Kidney tubule cell (primary cell): ENCODE measurements at places on chromosomes 7 and 10.
A peak's percentile ranks its signal among the peaks of the same experiment; 100 is the strongest.

- DNase-seq, result no peak
These were observed 66.3 kb downstream of the CYTH3 start for GRCh38 chr7:6205971-6206660.

DNA sequence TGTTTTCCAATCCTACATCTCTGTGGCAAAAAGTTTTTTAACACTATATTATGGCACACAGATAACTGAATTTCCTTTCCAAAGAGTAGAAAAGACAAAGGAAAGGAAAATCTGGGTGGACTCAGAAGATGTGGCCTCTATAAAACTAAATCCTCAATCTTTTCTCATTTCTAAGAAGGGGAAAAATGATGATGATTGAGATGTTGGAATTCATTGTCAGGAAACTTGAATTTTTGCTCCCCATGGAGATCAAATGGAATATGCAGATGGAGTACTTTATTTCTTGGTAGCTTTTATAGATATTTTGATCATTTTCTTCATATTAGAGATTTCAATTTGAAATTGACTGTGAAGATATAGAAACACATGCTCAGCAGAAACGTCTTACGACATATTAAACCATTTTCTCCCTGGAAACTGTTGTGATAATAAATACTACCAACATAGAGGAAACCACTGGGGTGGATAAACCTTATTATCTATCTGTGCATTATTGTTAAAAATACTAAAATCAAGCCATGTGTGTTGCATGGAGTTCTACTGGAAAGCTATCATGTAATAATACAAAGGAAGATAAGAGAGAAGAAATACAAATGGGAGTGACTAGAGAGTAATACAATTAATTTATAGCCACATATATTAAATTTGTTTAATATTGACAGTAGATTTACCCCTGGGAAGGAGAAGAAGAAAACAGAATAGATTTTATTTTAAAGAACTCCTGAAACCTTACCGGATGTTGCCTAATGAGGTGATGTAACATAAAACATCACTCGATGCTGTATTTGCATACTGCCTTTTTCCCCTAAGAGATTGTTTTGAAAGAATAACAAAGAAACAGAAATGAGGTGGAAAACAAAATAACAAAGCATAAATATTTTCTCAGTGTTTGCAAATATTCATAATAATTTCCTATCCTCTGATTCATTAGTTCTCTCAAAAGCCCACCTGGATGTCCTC is 931.2 kb upstream of the C7orf33 start:
- DNase-seq, result no peak

DNA sequence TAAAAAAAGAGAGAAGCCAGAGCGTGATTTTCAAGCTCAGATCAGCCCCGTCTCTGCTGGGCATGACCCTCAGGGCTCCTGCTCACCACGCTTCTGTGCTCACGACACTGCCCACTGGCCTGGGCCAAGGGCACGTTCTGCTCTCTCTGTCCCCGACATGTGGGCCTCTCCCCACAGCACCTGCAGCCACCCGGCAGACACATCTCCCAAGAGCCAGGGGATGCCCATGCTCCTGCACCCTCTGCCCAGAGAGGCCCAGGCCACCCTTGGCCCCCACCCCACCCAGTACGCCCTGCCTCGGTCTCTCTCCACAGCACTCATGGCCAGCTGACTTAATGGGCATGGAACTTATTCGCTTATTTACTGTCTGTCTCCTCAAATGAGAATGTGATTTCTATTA is 175.4 kb upstream of the RNF32 start:
- no peak for DNase-seq

GRCh38 chr10:17918187-17918903 is 33.4 kb upstream of the SLC39A12 start:
- no peak for DNase-seq

- DNase-seq, result no peak
These were observed 34.2 kb downstream of the ACTA2 start for GRCh38 chr10:88918191-88918905.

GRCh38 chr7:84746353-84746752 is 440.5 kb downstream of the SEMA3D start:
- DNase-seq, result no peak

DNA sequence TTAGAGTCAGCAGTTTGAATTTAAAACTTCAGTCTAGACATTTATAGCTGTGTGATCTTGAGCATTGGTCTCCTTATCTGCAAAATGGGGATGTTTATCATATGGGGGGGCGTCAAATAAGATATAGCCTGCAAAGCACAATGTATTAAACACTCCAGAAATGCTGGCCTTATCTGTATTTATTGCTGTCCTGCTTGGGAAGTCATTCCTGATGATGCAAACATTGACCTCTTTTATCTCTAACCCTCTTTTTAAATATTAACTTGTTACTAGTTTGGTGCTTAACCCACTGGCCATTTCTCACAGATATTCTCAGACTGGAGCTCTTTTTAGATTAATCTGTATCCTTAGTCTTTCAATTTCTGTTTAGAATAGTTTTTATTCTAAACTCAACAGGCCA is 13.2 kb downstream of the MRPS33 start:
- peak; percentile 21 for DNase-seq

- peak; percentile 79 for DNase-seq
These were observed 45.5 kb upstream of the TARP start for GRCh38 chr7:38318803-38319416.

DNA sequence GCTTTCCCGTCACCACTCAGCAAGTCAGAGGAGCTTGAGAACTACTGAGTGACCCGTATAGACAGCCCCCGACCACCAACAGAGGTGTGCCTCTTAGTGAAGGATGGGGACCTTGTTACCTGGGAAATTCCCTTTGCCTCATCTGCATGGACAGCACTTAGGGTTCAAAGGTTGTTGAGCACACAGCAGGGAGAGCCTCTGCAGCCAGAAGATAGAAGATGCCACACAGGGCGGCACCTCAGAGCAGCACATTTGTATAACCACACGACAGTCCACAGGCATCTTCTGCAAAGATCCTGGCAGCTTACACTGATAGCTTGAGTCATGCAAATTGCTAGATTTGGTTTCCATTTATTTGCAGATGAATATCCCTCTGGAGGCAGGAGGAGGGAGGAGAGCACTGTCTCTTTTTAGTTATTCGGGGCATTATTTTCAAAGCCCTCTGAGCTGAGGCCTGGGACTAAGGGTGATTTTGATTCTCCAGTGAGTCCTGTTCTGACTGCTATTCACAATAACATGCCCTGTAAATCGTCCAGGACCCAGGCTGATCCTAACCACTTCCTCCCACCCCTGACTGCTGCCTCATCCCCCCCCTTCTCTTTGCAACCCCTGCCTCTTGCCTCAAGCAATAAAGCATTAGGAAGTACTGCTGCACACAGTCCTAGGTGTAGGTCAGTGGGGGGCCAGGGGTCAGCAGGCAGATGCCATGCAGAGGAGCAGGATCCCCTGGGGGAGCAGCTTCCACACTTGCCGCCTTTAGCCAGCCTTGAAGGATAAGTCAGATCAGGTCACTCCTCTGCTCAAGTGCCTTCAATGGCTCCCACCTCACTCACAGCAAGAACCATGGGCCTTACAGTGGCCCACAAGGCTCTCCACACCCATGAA is 24.6 kb upstream of the INMT start:
- DNase-seq, result no peak

DNA sequence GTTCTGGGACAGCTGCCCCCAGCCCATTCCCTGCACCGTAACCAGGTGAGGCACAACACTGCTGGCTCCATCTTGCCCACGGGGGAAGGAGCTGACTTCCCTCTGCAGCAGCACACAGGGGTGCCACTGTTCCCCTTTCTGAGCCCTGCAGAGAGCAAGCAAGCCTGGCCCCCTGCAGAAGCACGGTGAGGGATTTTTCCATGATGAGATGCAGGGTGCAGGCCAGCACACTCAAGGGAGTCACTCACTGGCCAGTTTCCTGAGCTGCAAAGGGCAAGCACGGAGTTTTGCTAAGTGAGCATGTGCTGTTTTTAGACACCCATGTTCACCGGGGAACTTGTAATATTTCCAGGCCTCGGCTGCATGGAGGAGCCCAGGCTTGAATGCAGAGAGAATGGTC is 176.6 kb downstream of the PIP4K2A start:
- DNase-seq, result no peak

- no peak for DNase-seq
These were observed 142.0 kb upstream of the NPY start for GRCh38 chr7:24141874-24142509.

GRCh38 chr7:1169409-1170368 is 9.7 kb upstream of the ZFAND2A start:
- peak; percentile 63 for DNase-seq

DNA sequence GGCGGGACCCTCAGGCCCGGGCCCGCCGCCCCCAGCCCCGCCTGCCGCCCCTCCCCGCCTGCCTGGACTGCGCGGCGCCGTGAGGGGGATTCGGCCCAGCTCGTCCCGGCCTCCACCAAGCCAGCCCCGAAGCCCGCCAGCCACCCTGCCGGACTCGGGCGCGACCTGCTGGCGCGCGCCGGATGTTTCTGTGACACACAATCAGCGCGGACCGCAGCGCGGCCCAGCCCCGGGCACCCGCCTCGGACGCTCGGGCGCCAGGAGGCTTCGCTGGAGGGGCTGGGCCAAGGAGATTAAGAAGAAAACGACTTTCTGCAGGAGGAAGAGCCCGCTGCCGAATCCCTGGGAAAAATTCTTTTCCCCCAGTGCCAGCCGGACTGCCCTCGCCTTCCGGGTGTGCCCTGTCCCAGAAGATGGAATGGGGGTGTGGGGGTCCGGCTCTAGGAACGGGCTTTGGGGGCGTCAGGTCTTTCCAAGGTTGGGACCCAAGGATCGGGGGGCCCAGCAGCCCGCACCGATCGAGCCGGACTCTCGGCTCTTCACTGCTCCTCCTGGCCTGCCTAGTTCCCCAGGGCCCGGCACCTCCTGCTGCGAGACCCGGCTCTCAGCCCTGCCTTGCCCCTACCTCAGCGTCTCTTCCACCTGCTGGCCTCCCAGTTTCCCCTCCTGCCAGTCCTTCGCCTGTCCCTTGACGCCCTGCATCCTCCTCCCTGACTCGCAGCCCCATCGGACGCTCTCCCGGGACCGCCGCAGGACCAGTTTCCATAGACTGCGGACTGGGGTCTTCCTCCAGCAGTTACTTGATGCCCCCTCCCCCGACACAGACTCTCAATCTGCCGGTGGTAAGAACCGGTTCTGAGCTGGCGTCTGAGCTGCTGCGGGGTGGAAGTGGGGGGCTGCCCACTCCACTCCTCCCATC is 82.7 kb downstream of the PAX2 start:
- no peak for DNase-seq

GRCh38 chr10:5843686-5844344 is 30.6 kb upstream of the GDI2 start:
- no peak for DNase-seq

DNA sequence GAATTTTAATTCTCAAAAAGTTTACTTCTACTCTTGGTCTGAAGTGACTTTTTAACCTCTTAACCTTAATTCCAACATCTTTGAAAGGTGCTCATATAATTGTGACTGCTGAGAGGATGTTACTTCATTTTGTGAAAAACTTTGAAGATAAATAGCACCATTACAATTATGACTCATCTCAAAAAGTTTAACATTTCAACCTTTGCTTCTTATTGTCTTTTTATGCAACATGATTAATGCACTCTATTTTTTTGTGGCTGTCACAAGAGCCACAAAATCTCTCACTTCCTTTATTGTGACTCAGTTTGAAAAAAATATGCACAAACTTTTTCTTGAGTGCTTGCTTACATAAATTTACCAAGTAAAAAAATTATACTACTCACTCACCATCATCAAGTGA is 383.1 kb downstream of the LRRTM3 start:
- DNase-seq, result no peak

DNA sequence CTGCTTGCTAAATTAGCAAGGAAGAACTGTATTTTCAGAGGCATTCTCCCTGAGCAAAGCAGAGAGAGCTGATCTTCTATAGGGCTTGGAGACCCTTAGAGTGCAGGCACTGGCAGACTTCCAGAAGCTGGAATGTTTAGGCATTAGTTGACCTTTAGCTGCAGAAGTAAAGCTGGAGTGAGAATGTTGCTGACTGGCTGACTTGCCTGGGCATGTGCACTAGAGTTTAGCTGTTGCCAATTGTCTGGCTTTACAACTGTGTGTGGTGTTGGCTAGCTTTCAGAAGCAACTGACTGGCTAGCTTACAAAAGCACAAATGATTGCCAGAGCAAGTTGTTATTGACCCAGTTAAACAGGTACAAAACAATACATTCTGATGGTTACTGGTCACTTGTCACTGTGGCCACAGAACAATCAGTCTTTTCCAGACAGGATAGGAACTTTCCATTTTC is 25.1 kb downstream of the FAM13C start:
- DNase-seq, result peak; percentile 32

DNA sequence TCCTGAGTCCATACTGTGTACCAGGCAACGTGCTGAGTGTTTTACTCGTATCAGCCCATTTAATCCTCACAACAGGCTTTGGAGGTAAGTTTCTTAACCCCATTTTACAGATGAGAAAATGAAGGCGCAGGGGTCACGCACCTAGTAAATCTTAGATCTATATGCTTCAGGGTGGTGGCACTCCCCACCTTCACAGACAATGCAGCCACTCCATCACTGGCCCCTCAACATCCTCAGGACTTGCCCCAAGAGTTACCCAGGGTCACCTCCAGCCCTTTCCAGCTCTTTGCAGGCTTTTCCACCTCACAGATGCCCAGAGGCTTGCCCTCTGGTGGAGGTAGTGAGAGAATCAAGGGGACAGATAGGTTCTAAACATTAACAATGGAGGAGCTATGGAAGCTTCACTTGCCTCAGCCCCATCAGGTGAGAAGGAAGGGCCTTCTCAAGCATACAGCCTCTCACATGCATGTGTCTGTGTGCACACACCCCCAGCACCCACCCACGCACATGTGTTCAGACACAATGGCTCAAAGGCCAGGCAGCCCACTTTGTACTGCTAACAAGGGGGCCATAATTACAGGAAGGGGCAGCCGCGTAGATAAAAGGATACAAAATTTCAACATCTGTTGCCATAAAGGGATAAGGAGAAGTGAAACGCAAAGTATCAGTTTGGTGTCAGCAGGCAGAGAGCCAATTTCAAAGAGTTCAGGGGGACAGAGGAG is 29.1 kb downstream of the DPCD start:
- no peak for DNase-seq

- peak; percentile 51 for DNase-seq
These were observed at the start of gene BLNK for GRCh38 chr10:96271016-96271815. BLNK (minus strand) TSS chr10:96271569; CDS start chr10:96271398, 171 bp downstream.

- peak; percentile 58 for DNase-seq
These were observed 1.8 kb downstream of the ZMYND11 start for GRCh38 chr10:137031-137430.

DNA sequence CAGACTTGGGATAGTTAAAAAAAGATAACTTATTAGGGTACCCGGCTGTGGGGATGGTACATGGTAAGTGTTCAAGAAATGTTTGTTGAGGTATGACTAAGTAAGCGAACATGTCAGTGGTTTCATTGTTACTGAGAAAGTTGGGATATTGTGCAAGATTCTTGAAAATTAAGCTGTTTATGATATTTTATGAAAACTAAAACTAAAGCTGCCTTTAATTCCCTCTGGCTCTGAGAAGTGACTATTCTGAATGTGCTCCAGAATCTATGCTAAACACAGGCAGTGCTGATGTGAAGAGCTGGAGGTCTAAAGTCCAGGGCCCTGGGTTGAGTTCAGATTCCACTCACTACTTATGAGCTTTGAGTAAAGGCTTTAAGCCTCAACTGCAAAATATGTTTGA is 72.9 kb downstream of the AOAH start:
- DNase-seq, result no peak
